ENCODE measurements at places on chromosomes 1 and 21.

DNA sequence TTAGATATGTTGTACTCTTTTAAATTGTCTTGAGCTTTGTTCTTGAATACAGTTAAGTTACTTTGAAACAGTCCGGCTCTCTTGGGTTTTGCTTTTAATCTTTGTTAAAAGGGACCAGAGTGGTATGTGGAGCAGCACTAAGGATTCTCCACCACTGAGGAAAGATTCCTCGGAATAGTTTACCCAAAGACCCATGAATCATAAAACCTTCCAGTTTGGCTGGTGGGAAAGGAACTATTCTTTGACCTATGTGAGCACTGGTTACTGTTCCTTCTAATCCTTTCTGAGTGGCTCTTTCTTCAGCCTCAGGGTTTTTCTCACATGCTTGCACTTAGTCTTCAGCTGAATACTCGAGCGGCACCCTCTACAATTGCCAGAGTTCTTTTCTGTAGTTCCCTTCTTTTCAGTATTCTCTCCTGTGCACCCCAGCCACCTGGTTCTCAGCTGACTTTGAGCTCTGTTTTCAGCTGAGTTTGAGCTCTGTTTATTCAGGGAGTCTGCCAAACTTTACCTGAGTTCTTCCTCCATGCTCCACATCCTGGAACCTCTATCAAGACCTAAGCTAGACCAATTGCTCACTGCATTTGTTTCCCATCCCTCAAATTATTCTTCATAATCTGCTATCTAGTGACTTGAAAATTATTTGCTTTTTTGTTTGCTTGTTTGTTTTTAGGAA is 253.8 kb upstream of the PLXNA2 start:
- peak; percentile 66 for DNase-seq

- peak; percentile 81 for DNase-seq
Measured at GRCh38 chr1:1059494-1060280, 14.4 kb downstream of the RNF223 start.

DNA sequence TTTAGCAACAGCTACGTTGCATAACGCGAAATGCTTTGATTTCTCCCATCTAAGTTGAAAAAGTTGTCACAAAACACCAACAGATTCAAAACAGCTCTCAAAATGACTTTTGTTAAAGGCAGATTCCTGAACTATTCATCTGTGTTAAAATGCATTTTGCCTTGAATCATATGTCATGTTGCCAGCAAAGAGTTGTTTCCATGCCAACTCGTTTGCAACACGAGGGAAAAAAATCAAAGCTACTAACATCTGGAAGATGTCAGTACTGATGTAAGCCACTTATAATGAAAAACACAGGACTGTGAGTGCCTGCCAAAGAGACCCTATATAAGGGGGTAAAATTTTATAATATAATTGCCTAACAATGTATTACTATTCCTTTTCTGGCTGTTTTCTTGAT is 182.7 kb upstream of the PTBP2 start:
- DNase-seq = peak; percentile 52

GRCh38 chr1:19465650-19466049 is 19.7 kb downstream of the CAPZB start:
- DNase-seq = no peak

- DNase-seq = peak; percentile 65
Measured at GRCh38 chr1:97204468-97204867, 482.9 kb downstream of the PTBP2 start.

GRCh38 chr1:218219460-218219859 is 65.6 kb upstream of the RRP15 start:
- no peak for DNase-seq

- no peak for DNase-seq
Measured at GRCh38 chr1:57550092-57550491, 126.2 kb upstream of the DAB1 start.

- DNase-seq = no peak
Measured at GRCh38 chr1:162388615-162389014, 7.1 kb downstream of the C1orf226 start.

GRCh38 chr1:81799939-81800694 is 617 bp upstream of the ADGRL2 start:
- peak; percentile 37 for DNase-seq

DNA sequence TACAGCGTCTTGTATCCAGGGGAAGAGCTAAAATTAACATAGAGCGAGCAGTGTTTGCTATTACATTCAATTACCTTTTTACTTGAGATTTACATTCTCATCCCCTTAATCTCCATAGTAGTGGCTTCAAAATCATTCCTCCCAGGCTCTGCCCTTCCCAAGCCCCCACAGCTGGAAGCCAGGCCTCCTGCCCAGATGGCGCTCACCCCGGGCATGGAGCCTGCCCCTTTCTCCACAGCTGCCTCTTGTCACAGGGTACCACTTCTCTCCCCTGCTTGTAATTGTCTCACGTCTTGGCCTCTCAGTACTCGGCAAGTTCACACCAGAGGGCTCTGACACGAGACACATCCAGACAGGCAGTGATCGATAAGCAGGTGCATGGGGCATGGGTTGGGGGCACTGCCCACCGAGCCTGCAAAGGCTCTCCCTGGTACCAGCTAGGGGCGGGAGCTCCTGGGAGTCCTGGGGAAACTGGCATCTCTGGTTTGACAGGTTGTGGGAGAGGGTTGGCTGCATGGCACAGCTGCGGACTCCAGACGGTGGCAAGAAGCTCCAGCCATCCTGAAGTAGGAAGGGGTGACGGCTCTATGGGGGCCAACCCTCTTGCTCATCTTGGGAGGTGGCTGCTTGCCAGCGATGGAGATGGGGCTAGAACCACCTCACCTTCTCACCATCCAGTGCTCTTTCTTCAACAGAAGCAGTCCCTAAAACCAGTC is 20.1 kb downstream of the CASZ1 start:
- no peak for DNase-seq

GRCh38 chr21:16767201-16767600 is 745.6 kb upstream of the CXADR start:
- no peak for DNase-seq

DNA sequence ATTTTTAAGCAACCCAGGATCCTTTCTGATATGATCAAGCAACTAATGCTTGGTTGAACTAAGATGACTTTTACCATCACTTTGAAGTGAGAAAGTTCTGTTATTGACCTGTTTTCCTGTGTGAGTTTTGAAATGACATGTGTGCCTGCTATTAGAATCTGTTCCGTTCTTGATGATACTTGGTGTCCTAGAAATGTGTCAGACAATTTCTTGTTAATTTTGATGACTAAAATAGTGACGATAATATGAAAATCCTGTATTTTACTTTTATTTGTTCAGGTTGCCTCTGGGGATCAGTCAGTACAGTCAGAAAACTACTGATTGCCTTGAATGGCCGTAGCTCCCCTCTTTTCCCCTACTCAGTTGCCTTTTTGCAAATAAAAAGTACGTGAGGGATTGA is 228.0 kb downstream of the RYR2 start:
- no peak for DNase-seq

- DNase-seq = no peak
Measured at GRCh38 chr1:228349701-228350171, 56.9 kb downstream of the TRIM11 start.

- DNase-seq = peak; percentile 4
Measured at GRCh38 chr1:118485757-118486156, 300.7 kb upstream of the SPAG17 start.

- DNase-seq = no peak
Measured at GRCh38 chr1:93549131-93549530, 101.2 kb downstream of the FNBP1L start.

DNA sequence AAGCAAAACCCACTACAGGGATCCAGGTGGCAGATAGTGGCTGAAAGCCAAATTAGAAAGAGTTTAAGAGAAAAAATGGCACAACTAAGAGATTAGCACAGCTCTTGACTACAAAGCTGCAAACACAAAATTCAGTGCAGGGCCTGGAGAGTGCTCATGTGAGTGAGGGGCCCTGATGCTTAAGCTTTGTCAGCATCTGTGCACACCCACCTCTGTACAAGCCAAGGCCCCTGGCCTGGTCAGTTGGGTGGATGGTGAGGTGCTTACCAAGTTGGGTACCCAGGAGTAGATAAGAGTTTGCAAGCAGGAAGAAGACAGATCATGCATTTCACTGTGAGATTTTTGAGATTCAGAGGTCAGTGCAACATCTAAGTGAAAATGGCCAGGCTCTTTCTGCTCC is 62.7 kb upstream of the ATP1B1 start:
- DNase-seq = no peak

DNA sequence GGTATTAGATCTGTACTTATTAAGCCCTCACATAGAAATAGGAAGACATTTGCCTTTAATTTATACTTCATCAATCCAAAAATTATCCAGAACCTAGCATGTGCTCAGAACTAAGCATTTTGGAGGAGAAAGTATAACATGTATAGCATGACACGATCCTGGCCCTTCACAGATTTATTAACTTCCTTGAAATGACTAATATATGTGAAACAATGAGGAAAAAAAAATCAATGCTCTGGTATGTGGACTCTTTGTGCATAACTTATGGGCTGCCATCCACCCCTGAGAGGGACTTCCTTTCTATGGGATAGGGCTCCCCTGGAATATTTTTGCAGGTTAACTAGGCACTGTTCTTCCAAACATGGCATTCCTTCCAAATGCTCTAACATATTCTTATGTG is 36.6 kb downstream of the CCDC185 start:
- DNase-seq = no peak

DNA sequence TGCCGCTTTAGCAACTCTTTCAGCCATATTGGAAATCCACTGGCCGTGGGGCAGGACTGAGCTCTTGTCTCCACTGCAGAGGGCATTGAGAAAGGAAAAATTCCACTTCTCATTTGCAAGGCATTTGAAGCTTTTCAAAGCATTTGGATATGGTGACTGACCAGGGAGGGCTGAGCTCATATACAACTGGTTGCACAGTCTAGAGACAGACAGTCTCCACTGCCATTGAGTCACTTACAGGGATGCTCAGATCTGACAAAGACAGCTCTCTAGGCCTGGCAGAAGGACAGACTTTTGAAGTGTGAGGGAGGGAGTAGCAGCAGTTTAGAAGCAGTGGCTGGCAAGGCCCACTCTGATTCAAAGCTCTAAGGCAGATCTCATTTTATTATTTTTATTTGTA is 24.2 kb downstream of the NCF2 start:
- peak; percentile 15 for DNase-seq

GRCh38 chr21:42009018-42009830 is 936 bp downstream of the ZBTB21 start:
- peak; percentile 78 for DNase-seq

- DNase-seq = no peak
Measured at GRCh38 chr1:33220676-33221384, 35.5 kb upstream of the ZNF362 start.

DNA sequence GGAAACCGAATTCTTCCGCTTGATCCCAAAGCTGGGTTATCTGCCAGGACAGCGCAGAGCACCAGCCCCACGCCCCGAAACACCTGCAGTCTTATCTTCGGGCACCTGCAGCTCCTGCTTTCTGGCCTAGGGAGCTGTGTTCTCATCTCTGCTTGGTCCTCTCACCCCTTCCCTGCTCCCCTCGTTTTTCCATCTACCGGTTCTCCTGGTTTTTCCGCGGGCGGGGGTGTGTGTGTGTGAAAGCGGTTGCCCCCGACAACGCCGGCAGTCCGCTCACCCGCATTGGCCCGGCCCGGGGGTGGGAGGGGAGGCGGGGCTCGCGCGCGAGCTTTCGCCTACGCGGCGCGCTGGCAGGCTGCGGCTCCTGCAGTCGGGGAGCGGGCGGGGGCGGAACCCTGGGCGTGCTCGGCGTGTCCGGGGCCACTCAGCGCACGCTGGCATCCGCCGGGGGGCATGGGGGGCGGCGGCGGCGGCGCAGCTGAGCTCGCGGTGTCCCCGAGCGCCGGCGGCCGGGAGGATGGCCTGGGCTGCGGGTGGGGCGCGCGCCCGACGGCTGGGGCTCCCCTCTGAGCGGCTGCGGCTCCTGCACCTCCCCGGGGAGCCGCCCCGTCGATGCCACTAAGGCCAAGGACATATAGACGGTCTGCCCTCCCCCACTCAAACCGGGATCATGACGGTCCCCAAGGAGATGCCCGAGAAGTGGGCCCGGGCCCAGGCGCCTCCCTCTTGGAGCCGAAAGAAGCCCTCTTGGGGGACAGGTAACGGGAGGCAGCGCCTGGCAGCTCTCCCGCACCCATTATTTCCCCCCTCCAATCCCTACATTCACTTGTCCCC is 3.2 kb downstream of the ATP8B2 start:
- peak; percentile 80 for DNase-seq

DNA sequence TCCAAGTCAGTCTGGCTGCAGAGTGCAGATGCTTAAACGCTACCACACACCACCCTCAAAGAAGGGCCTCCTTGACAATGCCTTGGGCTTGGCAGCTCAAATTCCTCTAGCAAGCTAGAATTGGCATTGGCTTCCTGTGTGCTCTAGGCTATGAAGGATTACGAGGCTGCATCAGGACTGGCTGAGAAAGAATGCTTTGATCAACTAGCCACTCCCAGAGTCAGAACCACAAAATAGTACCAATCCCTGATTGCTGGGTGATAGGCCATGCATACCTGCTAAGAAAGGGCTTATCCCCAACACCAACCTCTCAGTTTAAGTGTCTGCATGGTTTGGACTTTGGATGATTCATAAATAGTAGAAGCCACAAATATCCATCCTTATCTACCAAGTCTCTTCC is 504.9 kb downstream of the OMA1 start:
- peak; percentile 3 for DNase-seq

- DNase-seq = no peak
Measured at GRCh38 chr1:39954324-39954869, 548 bp upstream of the MFSD2A start.

Data from EH (cell line).